Esophagus muscularis mucosa (tissue), 4 donors: ENCODE measurements at places on chromosomes 6 and 20. TPM values are rescaled to one million over a fixed set of nuclear protein-coding genes. Genes with fewer than 3 reads are reported as not detected.

GRCh38 chr6:40700006-40700580, 112.9 kb upstream of the LRFN2 start:
- DNase-seq: no peak

- no peak for DNase-seq
Observed at GRCh38 chr20:24504331-24505285, 35.2 kb downstream of the SYNDIG1 start.

DNA sequence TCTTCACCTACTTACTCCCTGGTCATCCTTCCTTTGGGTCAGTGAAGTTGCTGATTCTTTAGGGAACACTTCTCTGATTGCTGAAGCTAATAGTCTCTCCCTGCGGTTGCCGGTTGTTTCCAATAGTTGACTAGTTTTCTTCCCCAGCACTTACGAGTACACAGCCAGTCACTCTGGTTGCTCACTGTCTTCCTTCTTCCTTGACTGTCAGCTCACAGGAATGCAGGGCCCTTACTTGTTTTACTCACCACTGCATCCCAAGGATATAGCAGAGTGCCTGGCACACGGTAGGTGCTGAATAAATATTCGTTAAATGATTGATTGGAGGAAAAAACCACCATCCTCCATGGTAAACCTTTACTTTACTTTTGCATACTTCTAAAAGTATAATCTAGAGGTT, 345.0 kb downstream of the QKI start:
- no peak for DNase-seq

- DNase-seq: no peak
Observed at GRCh38 chr6:84605298-84605697, 159.1 kb downstream of the TBX18 start.

GRCh38 chr20:19697415-19697814, 60.6 kb upstream of the RIN2 start:
- DNase-seq: no peak

DNA sequence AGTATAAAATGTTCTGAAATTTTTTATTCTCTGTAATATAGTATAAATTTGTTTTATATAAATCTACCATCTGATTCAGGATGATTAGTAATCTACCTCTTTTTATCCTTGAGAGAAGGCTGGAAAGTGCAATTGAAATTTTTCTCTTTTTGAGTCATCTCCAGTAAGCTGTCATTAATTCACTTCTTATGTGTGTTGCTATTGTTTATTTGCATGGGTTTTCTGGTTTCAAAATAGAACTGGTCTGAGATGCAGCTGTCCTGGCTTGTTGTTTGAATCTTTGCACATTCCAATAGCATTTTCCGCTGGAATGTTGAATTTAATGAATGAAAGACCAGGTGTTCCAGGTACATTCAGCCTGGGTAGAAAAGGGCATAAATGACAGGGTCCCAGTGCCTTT, 24.3 kb upstream of the TAB2 start:
- no peak for DNase-seq

The ZHX3 gene
- total RNA-seq: 173 TPM

The SYCP2 gene
- total RNA-seq: 3.5 TPM
